ENCODE measurements at places on chromosomes 6 and 20. TPM values are rescaled to one million over a fixed set of nuclear protein-coding genes. Genes with fewer than 3 reads are reported as not detected.

BPIFB2 gene
- total RNA-seq: not detected

CABLES2 gene
- total RNA-seq: 1.8 TPM

PKHD1 gene
- 1.1 TPM for total RNA-seq

SYNDIG1 gene
- not detected for total RNA-seq

LST1 gene
- 10.6 TPM for total RNA-seq

PHACTR3 gene
- not detected for total RNA-seq

LRRN4 gene
- not detected for total RNA-seq

MEI4 gene
- 0.16 TPM for total RNA-seq

HAO1 gene
- total RNA-seq: not detected

DPPA5 gene
- total RNA-seq: not detected

GTSF1L gene
- not detected for total RNA-seq

ULBP1 gene
- total RNA-seq: not detected

ZNF831 gene
- 0.65 TPM for total RNA-seq

CARMIL1 gene
- 47.6 TPM for total RNA-seq

GRM4 gene
- total RNA-seq: not detected

STMN3 gene
- total RNA-seq: 6.4 TPM

OPRM1 gene
- total RNA-seq: not detected

ECT2L gene
- not detected for total RNA-seq

SIRPG gene
- not detected for total RNA-seq

BACH2 gene
- 4.4 TPM for total RNA-seq

NT5E gene
- 26.6 TPM for total RNA-seq

GPLD1 gene
- total RNA-seq: 17.5 TPM

GLP1R gene
- 0.17 TPM for total RNA-seq

IL17A gene
- total RNA-seq: not detected

MUC21 gene
- total RNA-seq: not detected

CALHM5 gene
- total RNA-seq: 3.3 TPM

XKR7 gene
- total RNA-seq: not detected

PRR18 gene
- not detected for total RNA-seq

ATP6V1G2 gene
- total RNA-seq: not detected

OTOR gene
- total RNA-seq: not detected

CST2 gene
- not detected for total RNA-seq

PLCB4 gene
- total RNA-seq: 6.8 TPM

HEY2 gene
- total RNA-seq: 1.5 TPM

WFDC5 gene
- not detected for total RNA-seq

NKX2-2 gene
- not detected for total RNA-seq

GSTA2 gene
- not detected for total RNA-seq

ASIP gene
- 1.2 TPM for total RNA-seq

ZMYND8 gene
- total RNA-seq: 46.7 TPM

SLC2A4RG gene
- total RNA-seq: 8.6 TPM

HLA-DRA gene
- total RNA-seq: 293 TPM

COL19A1 gene
- not detected for total RNA-seq
